M059J (cell line): ENCODE measurements at places on chromosomes 1 and 21.

DNA sequence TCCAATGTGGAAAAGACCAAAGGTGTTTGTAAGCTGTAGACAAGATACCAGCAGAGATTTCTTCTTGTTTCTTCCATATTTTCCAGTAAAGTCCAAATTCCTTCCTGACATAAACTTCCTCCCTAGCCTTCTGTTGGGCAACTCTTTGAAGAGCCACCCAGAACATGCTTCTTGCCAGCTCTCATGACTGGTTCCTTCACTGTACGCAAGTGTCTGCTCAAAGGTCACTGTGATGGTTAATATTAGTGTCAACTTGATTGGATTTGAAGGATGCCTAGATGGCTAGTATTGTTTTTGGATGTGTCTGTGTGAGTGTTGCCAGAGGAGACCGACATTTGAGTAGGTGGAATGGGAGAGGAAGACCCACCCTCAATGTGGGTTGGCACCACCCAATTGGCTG is 416.6 kb upstream of the RUNX1 start:
- no peak for DNase-seq

DNA sequence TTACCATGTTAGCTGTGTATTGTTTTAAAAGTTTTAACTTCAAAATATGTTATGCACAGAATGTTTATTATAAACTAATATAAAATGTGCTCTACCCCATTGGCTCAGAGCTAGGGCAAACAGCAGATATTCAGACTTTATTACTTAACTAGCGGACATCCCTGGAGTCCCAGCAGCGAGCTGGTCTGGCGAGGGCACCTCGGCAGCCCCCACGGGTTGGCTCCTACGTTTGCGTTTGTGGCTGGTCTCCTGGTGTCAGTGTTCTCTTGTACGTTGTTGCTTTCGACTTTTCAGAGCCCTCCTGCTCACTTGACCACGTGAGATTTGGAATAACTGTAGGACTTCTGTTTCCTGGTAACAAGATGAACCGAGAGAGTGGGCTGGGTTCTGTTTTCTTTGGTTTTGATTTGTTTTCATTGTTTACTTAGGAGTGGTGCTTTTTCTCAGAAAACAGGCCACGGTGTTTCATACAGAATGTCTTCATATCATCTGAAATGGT is 44.5 kb downstream of the CBS start:
- DNase-seq: no peak

- peak; percentile 78 for DNase-seq
Observed at GRCh38 chr1:151047591-151047924, at the start of gene C1orf56. Gene C1orf56, plus strand, starts transcription at chr1:151047751. Its CDS starts 97 bp downstream, at chr1:151047848.

GRCh38 chr1:204409836-204410687 is 1.6 kb downstream of the PPP1R15B start:
- DNase-seq: peak; percentile 29

DNA sequence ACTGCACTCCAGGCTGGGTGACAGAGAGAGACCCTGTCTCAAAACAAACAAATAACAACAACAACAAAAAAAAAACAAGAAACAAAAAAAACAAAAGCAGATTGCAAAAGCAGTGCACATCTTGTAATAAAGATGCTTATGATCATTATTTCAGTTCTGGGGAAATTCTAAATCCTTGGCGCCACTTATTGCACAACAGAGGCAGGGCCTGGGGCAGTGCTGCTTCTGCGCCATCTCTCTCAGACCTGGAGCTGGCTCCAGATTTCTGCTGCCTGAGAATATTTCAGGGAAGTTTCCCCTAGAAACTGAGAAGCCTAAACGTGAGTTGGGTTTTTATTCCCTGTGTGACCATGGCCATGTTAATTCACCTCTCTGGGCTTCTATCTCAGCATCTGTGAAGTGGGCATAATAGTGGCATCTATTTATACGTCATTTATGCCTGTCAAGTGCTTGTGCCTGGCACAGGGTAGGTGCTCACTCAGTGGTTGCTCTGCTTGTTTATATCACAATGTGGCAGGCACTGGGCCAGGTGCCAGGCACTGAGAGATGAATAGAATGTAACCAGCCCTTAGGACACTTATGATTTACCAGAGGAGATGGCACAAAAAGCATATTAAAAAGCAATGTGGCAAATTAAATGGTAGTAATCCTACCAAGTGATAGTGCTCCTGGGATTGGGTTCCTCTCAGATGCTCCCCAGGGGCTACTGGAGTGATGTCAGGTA is 67.9 kb downstream of the MDM4 start:
- DNase-seq: peak; percentile 50

DNA sequence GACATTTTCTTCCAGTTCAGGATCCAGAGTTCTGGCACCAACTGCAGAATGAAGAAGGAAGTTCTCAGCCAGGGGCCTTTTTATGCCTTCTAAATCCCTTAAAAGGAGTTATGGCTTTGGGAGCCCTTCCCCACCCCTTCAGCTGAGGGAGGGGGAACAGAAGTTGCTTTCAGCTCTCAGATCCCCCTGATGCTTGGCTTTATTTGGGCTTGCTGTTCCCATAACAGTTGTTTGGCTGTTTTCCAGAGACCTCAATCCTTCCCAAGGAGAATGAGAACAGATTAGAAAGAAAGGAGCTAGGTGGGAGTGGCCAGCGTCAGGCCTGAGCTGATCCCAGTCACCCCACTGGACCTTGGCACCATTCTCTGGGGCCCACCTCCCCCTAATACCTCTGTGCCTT is at the start of gene RPE65:
RPE65 (minus strand) TSS at position 54 of the 400 bp plus-strand sequence; CDS start at position 5, 49 bp downstream.
- DNase-seq: peak; percentile 64
